Smooth muscle cell of the umbilical artery (primary cell): ENCODE measurements at places on chromosomes 16 and 17. TPM values are rescaled to one million over a fixed set of nuclear protein-coding genes. Genes with fewer than 3 reads are reported as not detected.

The MON1B gene
- total RNA-seq: 5.3 and 9.3 TPM in 2 replicates

The TMEM106A gene
- total RNA-seq: 4.8 and 7.9 TPM in 2 replicates

The CRHR1 gene
- total RNA-seq: not detected in 2 replicates

The AFMID gene
- total RNA-seq: 24.6 and 26.4 TPM in 2 replicates

The RGS9 gene
- 0.37 and 0.89 TPM in 2 replicates for total RNA-seq

The GH2 gene
- total RNA-seq: not detected in 2 replicates

The AIPL1 gene
- total RNA-seq: not detected in 2 replicates

The DHX58 gene
- total RNA-seq: 6.8 and 10.3 TPM in 2 replicates

The ZNF624 gene
- total RNA-seq: 4.4 and 4.8 TPM in 2 replicates

The EPN3 gene
- total RNA-seq: 0.30 TPM in 1 of 2 replicates, not detected in the other

The IRX6 gene
- total RNA-seq: not detected in 2 replicates

The SPNS2 gene
- total RNA-seq: 0.37 and 0.89 TPM in 2 replicates

The ITGAX gene
- total RNA-seq: not detected in 2 replicates

The EFCAB13 gene
- 7.1 and 9.2 TPM in 2 replicates for total RNA-seq

The KRTAP17-1 gene
- total RNA-seq: not detected in 2 replicates

The SCIMP gene
- total RNA-seq: not detected in 2 replicates

The SLC5A10 gene
- total RNA-seq: not detected in 2 replicates

The TBC1D3C gene
- total RNA-seq: 0.59 TPM in 1 of 2 replicates, not detected in the other

The SLFN13 gene
- total RNA-seq: 0.89 and 1.2 TPM in 2 replicates

The GCGR gene
- not detected in 2 replicates for total RNA-seq

The TPSD1 gene
- total RNA-seq: not detected in 2 replicates

The VAT1L gene
- total RNA-seq: 43.1 and 43.9 TPM in 2 replicates

The IQCK gene
- 7.6 and 9.2 TPM in 2 replicates for total RNA-seq

The KRT33A gene
- not detected in 2 replicates for total RNA-seq

The SMTNL2 gene
- under 0.01 TPM in 1 of 2 replicates, not detected in the other for total RNA-seq

The KRTAP4-4 gene
- total RNA-seq: not detected in 2 replicates

The GRAP gene
- total RNA-seq: under 0.01 and 0.23 TPM in 2 replicates

The CLEC19A gene
- total RNA-seq: not detected in 2 replicates

The KRT32 gene
- 0.09 TPM in 1 of 2 replicates, not detected in the other for total RNA-seq

The NPW gene
- 0.30 and 0.65 TPM in 2 replicates for total RNA-seq

The PLCG2 gene
- total RNA-seq: 0.30 and 1.8 TPM in 2 replicates

The PLK1 gene
- total RNA-seq: 3.3 and 13.5 TPM in 2 replicates

The LGALS9B gene
- total RNA-seq: not detected in 2 replicates

The CACNA1G gene
- 0.05 TPM in 1 of 2 replicates, not detected in the other for total RNA-seq

The CTRL gene
- total RNA-seq: under 0.01 and 0.51 TPM in 2 replicates

The SLC16A11 gene
- total RNA-seq: 0.30 TPM in 1 of 2 replicates, not detected in the other
